ENCODE measurements at places on chromosomes 6 and 20.
A peak's percentile ranks its signal among the peaks of the same experiment; 100 is the strongest.

- H3K4me1 ChIP-seq: no peaks in the 10 kb centered on the region
- no peak overlapping the region for H3K27ac ChIP-seq
- DNase-seq: no peak
- no peaks in the 10 kb centered on the region for H3K27me3 ChIP-seq
- H3K4me3 ChIP-seq: no peak overlapping the region
- no peaks in the 10 kb centered on the region for H3K36me3 ChIP-seq
These were observed 153.5 kb downstream of the ZMYND8 start for GRCh38 chr20:47202733-47203667.

- no peaks in the 10 kb centered on the region for H3K27me3 ChIP-seq
- no peak for DNase-seq
- no peak overlapping the region for H3K27ac ChIP-seq
- H3K4me3 ChIP-seq: no peak overlapping the region
These were observed 56.7 kb upstream of the PSMF1 start for GRCh38 chr20:1061484-1062221.

GRCh38 chr20:51363378-51363777, 179.1 kb downstream of the NFATC2 start:
- no peaks in the 10 kb centered on the region for H3K36me3 ChIP-seq
- H3K27me3 ChIP-seq: no peaks in the 10 kb centered on the region
- no peak overlapping the region for H3K27ac ChIP-seq
- H3K4me3 ChIP-seq: no peak overlapping the region
- no peak for DNase-seq

GRCh38 chr6:52650941-52651340, 20.0 kb upstream of the TMEM14A start:
- no peak overlapping the region for H3K27ac ChIP-seq
- H3K4me1 ChIP-seq: peaks cover 23% of the 10 kb centered on the region
- peak; percentile 54 for DNase-seq
- no peaks in the 10 kb centered on the region for H3K36me3 ChIP-seq
- no peaks in the 10 kb centered on the region for H3K27me3 ChIP-seq

- no peaks in the 10 kb centered on the region for H3K36me3 ChIP-seq
- H3K4me3 ChIP-seq: no peak overlapping the region
- peaks cover 23% of the 10 kb centered on the region for H3K4me1 ChIP-seq
- no peak overlapping the region for H3K27ac ChIP-seq
These were observed 2.7 kb downstream of the OLIG3 start for GRCh38 chr6:137491478-137491877.

DNA sequence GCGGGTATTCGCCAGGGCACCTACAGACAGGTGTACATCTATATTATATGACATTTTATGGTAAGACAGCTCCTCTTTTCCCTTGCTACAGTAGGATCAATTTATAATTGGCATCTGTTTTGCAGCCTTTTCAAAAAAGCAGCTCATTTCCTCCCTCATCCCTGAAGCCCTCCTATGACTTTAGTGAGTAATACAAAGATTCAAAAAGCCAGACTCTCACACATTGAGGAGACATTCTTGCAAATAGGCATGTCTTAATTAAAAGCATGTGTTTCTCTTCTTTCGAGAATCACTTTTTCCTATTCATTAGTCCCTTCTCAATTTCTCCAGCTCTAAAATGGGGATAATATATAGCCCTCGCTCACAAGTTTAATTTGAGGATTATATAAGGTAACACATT, 283.4 kb downstream of the TBC1D7 start:
- DNase-seq: no peak
- no peak overlapping the region for H3K4me3 ChIP-seq
- H3K36me3 ChIP-seq: no peaks in the 10 kb centered on the region
- peaks cover 10% of the 10 kb centered on the region for H3K4me1 ChIP-seq
- H3K27ac ChIP-seq: no peak overlapping the region
- H3K27me3 ChIP-seq: no peaks in the 10 kb centered on the region

DNA sequence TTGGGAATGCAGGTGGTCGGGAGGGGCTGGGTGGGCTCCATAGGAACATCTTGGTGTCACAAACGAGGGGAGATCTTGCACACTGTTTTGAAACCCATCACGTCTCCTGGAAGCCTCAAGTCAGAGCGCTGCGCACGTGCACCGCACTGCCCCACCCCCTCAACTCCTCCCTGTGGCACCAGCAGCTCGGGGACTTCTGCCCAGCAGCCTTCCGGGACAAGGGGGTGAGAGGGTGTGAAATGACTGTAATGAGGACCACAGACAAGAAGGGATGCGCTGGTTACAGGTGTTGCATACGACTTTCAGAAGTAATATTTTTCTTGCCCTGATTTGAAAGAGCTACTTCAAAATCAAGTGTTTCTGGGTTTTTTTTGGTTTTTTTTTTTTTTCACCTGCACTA, 60.3 kb downstream of the FOXC1 start:
- no peaks in the 10 kb centered on the region for H3K36me3 ChIP-seq
- H3K27me3 ChIP-seq: no peaks in the 10 kb centered on the region
- no peak overlapping the region for H3K27ac ChIP-seq
- no peak for DNase-seq
- no peak overlapping the region for H3K4me3 ChIP-seq

GRCh38 chr20:5128886-5129285, 2.1 kb downstream of the CDS2 start:
- peaks cover 11% of the 10 kb centered on the region for H3K4me1 ChIP-seq
- no peaks in the 10 kb centered on the region for H3K36me3 ChIP-seq
- no peak overlapping the region for H3K27ac ChIP-seq
- peak overlapping the region; percentile 4 for H3K4me3 ChIP-seq
- DNase-seq: no peak
- H3K27me3 ChIP-seq: no peaks in the 10 kb centered on the region

GRCh38 chr20:32495217-32495565, 89.9 kb downstream of the NOL4L start:
- no peak overlapping the region for H3K27ac ChIP-seq
- DNase-seq: no peak
- H3K36me3 ChIP-seq: no peaks in the 10 kb centered on the region
- no peak overlapping the region for H3K4me3 ChIP-seq
- H3K27me3 ChIP-seq: no peaks in the 10 kb centered on the region

- no peaks in the 10 kb centered on the region for H3K36me3 ChIP-seq
- no peak for DNase-seq
- H3K27ac ChIP-seq: no peak overlapping the region
- no peaks in the 10 kb centered on the region for H3K27me3 ChIP-seq
- no peak overlapping the region for H3K4me3 ChIP-seq
- no peaks in the 10 kb centered on the region for H3K4me1 ChIP-seq
These were observed 5.4 kb downstream of the ZFP57 start for GRCh38 chr6:29675561-29675960.

DNA sequence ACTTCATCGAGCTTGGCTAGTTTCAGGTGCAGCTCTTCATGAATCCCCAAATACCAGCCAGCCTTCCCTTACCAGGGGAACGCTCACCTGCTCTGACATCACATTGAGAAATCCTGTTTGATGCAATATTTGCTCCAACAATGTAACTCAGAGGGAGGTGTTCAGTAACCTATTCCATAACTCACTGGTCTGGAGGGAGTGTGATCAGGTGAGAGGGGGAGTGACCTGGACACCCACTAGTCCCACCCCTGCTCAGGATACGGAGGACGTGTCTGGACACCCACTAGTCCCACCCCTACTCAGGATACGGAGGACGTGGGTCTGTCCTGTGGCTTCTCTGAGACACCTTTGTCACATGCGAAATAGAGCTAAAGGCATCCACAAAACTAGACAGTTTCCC, 70.3 kb downstream of the HUS1B start:
- no peak overlapping the region for H3K27ac ChIP-seq
- H3K4me1 ChIP-seq: peaks cover 6% of the 10 kb centered on the region
- H3K36me3 ChIP-seq: peaks cover 2% of the 10 kb centered on the region
- no peak for DNase-seq
